ENCODE measurements at places on chromosomes 2 and 18. TPM values are rescaled to one million over a fixed set of nuclear protein-coding genes. Genes with fewer than 3 reads are reported as not detected.

C1QL2 gene
- 0.86 TPM for total RNA-seq

IL1RN gene
- total RNA-seq = 0.54 TPM

AGXT gene
- not detected for total RNA-seq

FBXO48 gene
- total RNA-seq = 0.60 TPM

ADRA2B gene
- 0.14 TPM for total RNA-seq

SCN9A gene
- 2.2 TPM for total RNA-seq

COL6A3 gene
- 0.29 TPM for total RNA-seq

POTEJ gene
- total RNA-seq = not detected

VSNL1 gene
- total RNA-seq = not detected

KATNAL2 gene
- 2.6 TPM for total RNA-seq

KIF1A gene
- total RNA-seq = 0.84 TPM

ASXL3 gene
- not detected for total RNA-seq

SPDYA gene
- 0.25 TPM for total RNA-seq

LAPTM4A gene
- 224 TPM for total RNA-seq

SH2D6 gene
- 0.66 TPM for total RNA-seq

MSTN gene
- total RNA-seq = not detected

CYP27C1 gene
- total RNA-seq = 4.3 TPM

FAM136A gene
- 98.4 TPM for total RNA-seq

ARHGAP15 gene
- 0.14 TPM for total RNA-seq

GPR45 gene
- not detected for total RNA-seq

CYRIA gene
- 0.53 TPM for total RNA-seq

SP5 gene
- total RNA-seq = not detected

FTCDNL1 gene
- total RNA-seq = 3.2 TPM

DUSP19 gene
- 1.0 TPM for total RNA-seq

TLX2 gene
- 0.31 TPM for total RNA-seq

RAB27B gene
- total RNA-seq = 11.2 TPM

EEF1B2 gene
- 994 TPM for total RNA-seq

GALNT13 gene
- 9.3 TPM for total RNA-seq

MC4R gene
- total RNA-seq = not detected

WIPF1 gene
- total RNA-seq = 30.3 TPM

FANCL gene
- 23.5 TPM for total RNA-seq

CYS1 gene
- 1.3 TPM for total RNA-seq

ZAP70 gene
- not detected for total RNA-seq

MITD1 gene
- 24.3 TPM for total RNA-seq

FOXD4L1 gene
- 0.09 TPM for total RNA-seq

ARHGAP25 gene
- 0.29 TPM for total RNA-seq

C2orf15 gene
- 0.58 TPM for total RNA-seq

STK25 gene
- total RNA-seq = 81.1 TPM

SAG gene
- not detected for total RNA-seq

DSG4 gene
- total RNA-seq = not detected

ARHGEF4 gene
- total RNA-seq = 7.8 TPM

TMEM163 gene
- 0.06 TPM for total RNA-seq

POTEC gene
- total RNA-seq = not detected

RAPH1 gene
- 6.5 TPM for total RNA-seq

SUMO1 gene
- 156 TPM for total RNA-seq

C2orf68 gene
- total RNA-seq = 26.2 TPM

SKA1 gene
- total RNA-seq = 12.6 TPM

MEP1B gene
- 0.05 TPM for total RNA-seq

MATN3 gene
- 15.5 TPM for total RNA-seq

RASGRP3 gene
- 0.81 TPM for total RNA-seq

CIDEA gene
- total RNA-seq = not detected

DPYSL5 gene
- total RNA-seq = 3.7 TPM

EVX2 gene
- total RNA-seq = not detected

CEP76 gene
- 5.6 TPM for total RNA-seq
